NCI-H460 (cell line): ENCODE measurements at places on chromosomes 3 and 15. TPM values are rescaled to one million over a fixed set of nuclear protein-coding genes. Genes with fewer than 3 reads are reported as not detected.

ARHGEF26 gene
- total RNA-seq = 2.9 and 3.1 TPM in 2 replicates

GPR176 gene
- 0.84 and 1.0 TPM in 2 replicates for total RNA-seq

NTRK3 gene
- not detected in 2 replicates for total RNA-seq

SYNPR gene
- not detected in 2 replicates for total RNA-seq

ZWILCH gene
- 23.3 and 23.4 TPM in 2 replicates for total RNA-seq

RAD18 gene
- 13.6 and 20.6 TPM in 2 replicates for total RNA-seq

GRCh38 chr15:97420130-97420529 is 540.4 kb upstream of the ARRDC4 start:
- DNase-seq = no peak

DNA sequence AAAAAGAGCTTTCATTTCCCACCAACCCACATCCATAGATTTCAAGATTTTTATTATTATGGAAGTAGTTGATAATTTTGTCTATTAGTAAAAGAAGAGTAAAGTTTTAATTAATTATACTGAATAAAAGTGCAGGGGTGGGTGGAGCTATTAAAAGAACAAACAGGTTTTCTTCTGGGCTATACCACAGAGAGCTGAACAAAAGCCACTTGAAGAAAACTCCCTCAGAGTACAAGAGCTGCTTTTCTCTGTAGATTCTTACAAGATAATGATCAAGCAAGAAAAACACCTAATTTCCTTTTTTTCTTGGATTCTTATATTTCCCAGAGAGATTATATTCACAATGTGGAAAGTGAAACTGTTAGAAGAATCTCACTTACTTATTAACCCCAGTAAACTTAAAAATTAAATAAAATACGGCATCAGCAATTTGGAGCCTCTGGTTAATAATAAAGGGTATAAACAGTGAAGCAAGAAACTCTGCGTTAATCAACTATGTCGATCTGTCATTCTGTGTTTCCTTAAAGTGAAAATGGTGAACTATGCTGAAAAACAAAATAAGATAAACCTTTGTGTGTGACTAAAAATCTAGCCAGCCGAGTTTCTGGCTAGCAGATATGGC is 84.9 kb downstream of the THBS1 start:
- DNase-seq = no peak

DNA sequence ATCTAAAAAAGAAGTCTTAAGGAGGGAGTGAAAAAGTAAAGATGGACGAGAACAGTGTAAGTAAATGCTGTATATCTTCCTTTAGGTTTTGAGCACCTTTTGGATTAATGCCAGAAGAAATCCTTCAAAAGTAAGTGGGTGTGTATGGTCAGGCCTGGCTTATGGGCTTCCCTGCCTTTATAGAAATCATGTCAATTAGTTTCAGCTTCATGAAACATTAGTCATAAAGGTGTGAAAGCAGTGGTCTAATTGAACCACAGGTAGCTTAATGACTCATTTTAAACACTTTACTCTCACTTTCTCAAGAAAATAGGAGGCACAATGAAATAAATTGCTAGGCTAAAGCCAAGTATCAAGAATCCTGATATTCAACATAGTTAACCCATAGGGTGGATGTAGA is 467.4 kb upstream of the DPPA4 start:
- DNase-seq = no peak

DNA sequence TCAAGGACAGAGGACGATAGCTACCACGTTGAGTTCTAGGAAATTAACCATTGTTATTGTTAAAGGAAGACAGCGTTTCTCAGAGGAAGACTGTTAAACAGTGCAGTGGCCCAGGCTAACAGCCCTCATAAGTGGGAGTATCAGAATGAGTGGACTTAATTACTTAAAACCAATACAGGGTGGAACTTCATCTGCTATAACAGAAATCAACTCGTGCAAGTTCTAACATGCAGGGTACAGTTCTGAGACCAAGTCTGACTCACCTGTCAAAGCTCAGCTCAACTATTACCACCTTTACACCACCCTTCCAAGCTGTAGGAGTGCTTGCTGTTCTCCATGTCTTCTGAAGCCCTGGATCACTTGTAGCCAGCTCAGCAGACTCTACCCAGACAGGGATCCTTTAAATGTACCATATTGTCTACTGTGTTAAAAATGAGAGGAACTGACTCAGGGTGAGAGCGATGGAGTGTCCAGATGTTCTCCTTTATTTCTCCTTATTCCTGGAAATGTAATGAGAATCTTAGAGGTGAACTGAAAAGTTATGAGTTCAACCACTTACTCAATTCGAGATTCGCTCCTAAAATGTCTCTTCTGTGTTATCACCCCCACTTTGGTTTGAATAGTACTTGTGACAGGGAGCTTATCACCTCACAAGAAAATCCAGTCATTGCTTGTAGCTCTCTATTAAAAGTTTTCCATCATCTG is 26.5 kb downstream of the CD86 start:
- no peak for DNase-seq

GRCh38 chr15:50854601-50855490 is 53.6 kb upstream of the AP4E1 start:
- DNase-seq = no peak

DNA sequence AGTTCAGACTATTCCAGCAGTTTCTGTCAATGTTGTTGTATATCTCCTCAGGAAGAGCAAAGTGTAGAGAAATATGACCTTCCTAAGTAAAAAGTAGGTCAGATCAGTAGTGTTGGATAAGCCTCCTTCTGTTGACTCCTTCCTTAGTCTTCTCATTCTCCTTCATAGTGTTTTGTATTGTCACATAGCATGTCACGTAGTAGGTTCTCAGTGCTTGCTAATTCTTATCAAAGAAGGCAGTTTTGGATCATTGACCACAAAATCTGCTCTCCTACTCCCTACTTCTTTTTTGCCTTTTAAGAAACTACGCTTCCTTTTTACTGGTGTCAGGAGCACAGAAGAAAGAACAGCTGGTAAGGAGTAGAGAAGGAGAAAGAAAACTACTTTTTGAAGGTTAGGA is 1.0 kb upstream of the MGA start:
- DNase-seq = no peak

DNA sequence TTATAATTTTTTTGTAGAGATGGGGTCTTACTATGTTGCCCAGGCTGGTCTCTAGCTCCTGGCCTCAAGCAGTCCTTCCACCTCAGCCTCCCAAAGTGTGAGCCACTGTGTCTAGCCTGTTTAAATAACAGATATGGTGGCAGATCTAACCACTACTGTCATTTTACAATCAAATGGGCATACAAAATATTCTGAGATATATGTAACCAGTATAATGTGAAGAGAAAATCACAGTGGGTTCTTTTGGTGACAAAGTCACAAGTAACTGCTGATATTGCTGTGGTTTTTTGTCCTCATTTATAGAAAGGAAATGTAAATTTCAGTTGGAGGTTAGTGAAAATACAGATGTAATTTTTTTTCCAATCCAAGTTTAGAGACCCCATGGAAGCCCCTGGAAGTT is 58.6 kb upstream of the ARHGEF3 start:
- no peak for DNase-seq

DNA sequence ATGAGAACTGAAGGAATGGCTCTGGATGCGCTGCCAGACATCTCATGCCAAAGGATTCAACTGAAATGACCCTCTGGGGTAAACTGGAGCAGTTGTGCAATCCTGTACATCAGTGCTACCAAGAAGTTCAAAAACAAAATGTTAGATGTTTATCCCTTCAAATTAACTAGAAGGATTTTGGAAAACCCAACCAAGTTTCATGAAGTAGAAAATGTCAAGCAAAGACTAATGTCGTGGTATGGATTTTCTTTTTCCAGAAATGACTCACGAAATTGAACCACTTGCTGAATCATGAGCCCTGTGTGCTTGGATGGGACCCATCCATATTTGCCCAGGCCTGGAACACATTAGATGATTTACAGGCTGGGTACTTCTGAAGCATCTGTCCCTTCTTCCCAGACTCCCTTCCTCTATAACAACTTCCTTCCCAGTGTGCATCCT is 101.6 kb downstream of the LRTM1 start:
- DNase-seq = no peak

DNA sequence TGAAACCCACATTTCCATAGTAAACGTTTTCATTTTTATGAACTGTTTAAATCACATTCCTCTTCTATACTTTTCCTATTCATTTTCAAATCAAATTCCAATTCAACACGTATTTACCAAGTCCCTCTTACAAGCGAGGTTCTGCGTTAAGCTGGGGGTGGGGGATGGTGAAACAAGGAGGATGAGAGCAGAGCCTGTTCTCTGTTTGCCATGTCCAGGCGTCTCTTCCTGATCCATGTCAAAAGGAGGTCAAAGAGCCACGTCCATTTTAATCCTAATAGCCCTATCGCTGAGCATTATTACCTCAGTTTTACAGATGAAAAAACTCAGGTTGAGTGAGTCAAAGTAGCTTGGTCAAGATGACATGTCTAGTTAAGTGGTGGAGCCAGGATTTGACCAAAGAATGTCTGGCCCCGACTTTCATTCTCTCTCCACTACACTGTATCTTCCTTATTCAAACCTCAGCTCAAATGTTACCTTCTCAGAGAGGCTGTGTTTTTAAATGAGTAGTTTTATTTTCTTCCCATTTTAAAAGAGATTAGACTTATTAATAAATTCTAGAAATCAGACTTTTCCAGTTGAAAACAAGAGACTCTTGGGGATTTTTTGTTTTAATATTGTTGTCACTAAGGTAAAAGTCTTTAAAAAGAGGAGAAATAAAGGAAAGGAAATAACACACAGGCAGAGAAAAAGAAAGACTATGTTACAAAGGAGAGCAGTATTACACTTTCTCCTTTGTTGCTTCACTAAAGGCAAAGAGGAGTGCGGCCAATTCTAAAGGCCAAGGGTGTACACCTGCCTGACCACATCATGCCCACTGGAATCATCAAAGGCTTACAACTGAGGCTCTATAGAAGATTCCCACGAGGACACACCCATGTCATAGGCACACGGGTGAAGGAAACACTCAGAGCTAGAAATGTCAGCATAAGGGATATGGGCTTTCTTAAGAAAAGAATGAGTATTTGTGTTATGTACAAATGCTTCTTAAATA is 42.4 kb downstream of the MYO5A start:
- no peak for DNase-seq

- no peak for DNase-seq
These were observed 198.4 kb upstream of the UBE2E1 start for GRCh38 chr3:23607184-23607847.

DNA sequence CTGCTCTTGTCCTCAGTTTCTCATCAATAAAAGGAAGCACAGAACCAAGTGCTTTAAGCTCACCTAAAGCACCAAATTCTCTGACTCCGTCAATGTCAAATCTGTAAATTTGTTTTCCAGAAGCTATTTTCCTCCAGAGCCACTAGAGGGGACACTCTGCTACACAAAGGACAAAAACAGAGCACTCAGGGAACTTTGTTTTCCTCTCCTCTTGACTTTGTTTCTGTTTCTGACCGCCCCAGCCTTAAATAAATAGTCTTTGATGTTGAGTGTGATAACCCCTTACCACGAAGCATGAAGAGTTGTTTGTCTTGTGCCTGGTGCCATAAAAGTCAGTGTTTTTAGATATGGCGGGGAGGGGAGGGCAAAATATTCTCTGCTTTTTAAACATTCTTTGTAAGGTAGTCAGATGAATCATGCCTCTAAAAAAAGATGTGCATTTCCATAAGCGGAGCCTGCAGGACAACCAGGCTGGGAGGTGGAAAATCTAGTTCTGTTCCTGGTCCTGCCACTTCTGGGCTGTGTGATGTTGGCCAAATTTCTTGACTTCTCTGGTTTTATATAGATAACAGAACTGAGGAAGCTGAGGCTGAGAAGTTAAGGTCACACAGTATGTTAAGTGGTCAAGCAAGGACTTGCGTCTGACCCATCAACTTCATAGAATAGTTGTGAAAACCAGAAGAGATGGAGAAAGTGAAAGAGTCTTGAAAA is 7.3 kb upstream of the ZBTB38 start:
- DNase-seq = peak; percentile 77

GRCh38 chr3:179666030-179666429 is 13.2 kb downstream of the USP13 start:
- no peak for DNase-seq

DNA sequence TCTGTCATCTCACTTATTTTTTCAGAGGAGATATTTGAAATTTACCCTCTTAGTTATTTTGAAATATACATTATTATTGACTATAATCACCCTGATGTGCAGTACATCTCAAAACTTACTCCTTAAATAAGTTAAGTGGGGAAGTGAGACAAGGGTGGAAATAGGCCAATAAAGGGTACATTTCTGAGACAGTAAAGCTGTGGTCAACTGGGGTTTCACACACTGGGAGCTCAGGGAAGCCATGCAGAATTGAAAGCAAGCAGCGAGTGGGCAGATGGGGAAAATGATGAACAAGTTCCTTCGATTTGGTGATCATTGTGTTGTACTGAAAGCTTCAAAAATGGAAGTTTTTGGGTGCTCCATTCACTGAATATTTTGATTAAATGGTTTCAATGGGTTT is 21.6 kb upstream of the MOBP start:
- DNase-seq = no peak

DNA sequence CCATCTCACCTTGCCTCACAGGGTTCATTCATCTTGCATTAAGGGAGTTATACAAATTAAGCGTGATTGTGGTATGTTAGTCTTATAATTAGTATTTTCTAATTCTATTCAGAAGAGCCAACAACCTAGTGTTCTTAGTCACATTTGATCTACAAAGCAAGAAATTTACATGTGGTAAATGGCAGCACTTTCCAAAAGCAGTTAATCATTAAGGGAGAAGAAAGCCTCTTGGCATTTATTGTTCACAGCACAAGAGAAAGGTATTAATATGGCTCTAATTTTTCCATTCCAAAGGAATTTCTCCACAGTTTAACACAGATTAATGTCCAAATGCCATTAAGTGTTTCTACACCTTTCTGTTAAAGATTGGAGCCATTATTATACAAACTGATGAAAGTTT is 1077.1 kb downstream of the ZPLD1 start:
- no peak for DNase-seq

DNA sequence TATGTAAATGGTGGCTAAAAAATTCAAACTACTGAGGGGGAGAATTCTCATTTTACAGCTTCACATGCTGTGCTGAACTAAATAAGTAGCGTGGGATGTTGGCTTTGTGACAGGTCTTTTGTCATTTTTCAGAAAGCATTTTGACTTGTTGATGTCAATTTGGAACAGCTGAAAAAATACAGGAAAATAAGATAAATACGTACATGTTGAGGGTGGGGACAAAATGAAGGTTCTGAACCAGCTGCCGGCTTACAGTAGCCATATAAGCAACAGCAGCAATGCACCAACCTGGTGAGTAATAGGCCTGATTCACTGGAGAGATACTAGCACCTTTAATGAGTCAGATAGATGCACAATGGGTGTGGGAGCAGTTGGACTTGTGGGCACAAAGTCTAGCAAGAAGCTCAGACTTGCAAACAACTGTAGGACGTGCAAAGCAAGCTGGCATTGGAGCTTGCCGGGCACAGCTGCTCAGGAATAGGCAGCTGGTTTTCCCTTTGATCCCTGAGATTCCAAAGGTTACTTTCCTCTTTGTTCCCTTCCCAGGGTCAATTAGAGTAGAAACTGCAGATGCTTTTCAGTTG is 12.9 kb downstream of the B3GNT5 start:
- DNase-seq = no peak
